ENCODE measurements at places on chromosomes 3 and 15. TPM values are rescaled to one million over a fixed set of nuclear protein-coding genes. Genes with fewer than 3 reads are reported as not detected.

The B3GNT5 gene
- 0.78 TPM for total RNA-seq

The ALDH1L1 gene
- not detected for total RNA-seq

The CSPG5 gene
- total RNA-seq, result 0.40 TPM

The IGSF11 gene
- total RNA-seq, result not detected

The CD200 gene
- total RNA-seq, result 9.1 TPM

The TIMMDC1 gene
- 67.4 TPM for total RNA-seq

The C3orf33 gene
- 0.48 TPM for total RNA-seq
